ENCODE measurements at places on chromosomes 7 and 10.

DNA sequence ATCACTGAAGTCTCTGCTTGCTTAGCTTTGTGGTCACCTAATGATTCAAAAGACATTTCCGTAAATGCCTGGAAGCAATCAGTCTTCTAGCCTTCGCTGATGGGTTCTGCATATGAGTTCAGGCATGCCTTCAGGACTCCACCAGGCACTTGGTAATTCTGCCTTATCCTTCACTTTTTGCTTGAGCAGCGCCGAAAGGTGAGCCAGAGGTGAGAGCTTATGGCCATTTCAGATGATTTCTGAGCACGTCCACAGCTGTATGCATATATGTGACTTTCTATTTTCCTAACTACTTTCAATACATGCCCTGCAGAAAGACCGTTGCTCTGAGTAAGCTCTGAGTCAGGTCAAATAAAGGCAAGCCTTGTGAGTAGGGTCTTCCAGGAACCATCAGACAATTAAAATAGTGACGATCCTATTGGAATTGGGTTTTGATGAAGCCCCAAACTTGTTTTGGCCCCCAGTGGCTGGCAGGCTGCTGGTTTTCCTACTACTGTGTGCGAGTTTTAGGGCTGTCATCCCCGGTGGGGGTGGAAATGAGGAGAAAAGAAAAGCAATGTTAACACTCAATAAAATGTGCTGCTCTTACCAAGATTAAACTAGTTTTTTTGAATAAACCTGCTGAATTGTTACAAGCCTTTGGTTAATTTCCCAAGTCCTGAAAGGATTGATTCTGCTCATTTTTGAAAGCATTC is 154.4 kb upstream of the AKR1E2 start:
- DNase-seq = no peak

- no peak for DNase-seq
These were observed 158.4 kb upstream of the ADARB2 start for GRCh38 chr10:1895691-1896090.

DNA sequence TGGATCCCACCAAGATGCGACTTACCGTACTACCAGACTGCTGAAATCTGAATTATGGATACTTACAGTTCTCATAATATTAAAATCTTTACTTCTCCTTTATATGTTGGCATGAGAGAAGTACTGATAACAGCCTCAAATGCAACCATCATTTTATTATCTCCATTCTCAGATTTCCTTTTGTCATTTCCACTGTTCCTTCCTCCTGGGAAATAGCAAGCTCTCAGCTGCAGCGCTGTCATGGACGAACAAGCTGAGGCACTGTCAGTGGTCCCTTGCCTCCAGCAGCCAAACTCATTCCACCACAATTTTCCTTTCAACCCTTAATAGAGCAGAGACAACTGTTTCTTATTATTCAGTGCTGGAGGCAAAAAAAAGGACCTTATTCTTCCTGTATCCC is 478.4 kb downstream of the ARL4A start:
- no peak for DNase-seq

DNA sequence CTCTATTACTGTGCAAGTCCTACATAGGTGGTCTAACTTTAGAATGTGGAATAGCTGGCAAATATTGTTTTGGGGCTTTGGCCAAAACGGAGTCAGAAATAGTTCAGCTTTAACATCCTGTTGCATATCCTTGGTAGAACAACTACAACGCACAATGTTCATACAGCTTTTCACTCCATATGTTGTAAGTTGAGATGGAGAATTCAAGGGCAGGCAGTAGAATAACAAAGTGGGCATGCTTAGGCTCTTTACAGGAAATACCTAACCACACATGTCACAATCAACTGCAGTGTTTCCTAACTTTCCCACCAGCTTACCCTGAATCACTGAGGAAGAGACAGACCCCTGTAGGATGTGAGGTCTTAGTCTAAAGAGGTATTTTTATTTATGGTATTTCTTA is 122.3 kb downstream of the PPP1R3A start:
- no peak for DNase-seq

- DNase-seq = no peak
These were observed 214.4 kb downstream of the CREB5 start for GRCh38 chr7:28626624-28627262.

DNA sequence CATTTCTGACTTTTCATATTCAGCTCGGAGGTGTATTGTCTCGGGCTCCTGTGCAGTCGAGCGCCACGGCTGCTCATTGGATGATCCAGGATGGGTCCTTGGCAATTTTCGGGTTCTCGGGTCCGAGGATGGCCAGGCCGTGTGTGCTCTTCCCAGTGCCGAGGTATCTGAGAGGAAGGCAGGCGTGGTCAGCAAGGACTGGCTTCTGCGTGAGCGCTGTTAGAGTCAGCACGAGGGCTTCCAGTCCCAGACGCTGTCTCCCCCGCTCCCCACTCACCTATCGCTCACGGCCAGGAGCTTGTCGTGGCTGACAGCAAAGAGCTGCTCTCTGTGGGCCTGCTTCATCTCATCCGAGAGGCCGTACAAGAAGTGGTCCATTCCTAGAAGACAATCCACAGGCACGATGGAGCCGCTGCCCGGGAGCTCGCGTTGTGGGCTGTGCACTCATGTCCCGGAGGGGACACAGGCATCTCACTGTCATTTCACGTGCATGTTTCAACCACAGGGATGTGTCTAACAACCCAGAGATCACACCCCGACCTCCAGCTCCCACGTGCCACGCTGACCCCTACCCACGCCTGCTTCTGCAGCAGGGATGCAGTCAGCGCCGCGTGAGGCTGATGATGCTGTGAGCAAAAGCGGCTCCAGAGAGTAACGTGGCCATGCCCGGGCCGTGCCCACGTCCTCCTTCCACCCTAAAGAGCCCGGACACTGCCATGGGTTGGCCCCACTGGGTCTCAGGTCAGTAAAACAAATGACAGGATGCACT is 34.4 kb downstream of the PITRM1 start:
- DNase-seq = no peak

GRCh38 chr10:131621784-131622624 is 278.8 kb upstream of the PPP2R2D start:
- no peak for DNase-seq

DNA sequence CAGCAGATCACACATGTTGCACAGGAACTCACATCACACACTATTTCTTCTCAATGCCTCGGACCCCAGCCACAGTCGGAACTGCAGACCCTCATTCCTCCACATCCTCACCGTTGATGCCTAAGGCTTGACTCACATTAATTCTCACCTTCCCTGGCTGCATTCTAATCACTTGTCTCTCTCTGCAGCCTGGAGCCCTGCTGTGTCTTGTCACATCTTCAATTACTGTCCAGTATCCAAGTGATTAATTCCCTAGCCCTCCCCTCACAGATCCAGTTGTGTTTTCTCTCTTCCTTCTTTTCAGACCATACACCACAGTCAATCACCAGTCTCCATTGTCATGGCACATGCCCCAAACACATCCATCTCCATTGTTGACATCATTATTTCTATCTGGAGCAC is 592.4 kb upstream of the IGFBP3 start:
- DNase-seq = no peak

DNA sequence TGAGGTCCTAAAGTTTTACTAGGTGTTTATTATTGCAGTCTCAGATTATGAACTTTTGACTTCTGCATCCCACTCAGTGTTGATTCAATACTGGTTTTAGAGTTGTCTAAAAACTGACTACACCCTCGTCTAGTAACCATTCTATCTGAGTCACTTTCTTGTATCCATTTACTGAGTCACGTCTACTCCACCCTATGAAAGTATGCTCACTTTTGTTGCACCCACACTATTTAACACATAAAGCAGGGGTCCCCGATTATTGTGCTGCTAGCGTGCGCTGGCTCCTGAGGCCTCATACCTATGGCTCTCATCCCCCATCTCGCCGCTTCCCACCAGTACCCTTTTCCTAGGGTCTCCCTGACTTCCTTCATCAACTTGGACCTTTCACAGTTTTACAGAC is 2.0 kb downstream of the SAMD9 start:
- no peak for DNase-seq

GRCh38 chr10:99676895-99677294 is 17.6 kb downstream of the ENTPD7 start:
- no peak for DNase-seq

DNA sequence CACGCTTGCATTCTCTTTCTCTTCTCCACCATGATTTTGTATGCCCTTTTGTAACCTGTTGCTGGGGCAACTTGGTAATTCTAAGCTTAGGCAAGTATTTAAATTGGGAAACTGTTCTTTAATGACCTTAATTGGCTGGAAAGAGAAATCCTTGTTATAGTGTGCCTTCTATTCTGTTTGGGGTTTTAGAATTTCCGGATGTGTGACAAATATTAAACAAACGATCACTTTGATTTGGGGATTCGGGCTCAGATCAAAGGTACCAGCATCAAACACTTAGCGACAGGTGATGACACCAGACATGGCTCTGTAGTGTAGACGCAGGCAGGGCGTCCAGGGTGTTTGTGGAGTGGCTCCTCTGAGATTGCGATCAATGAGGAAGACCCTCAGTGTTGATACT is 55.0 kb downstream of the RAB11FIP2 start:
- DNase-seq = no peak

DNA sequence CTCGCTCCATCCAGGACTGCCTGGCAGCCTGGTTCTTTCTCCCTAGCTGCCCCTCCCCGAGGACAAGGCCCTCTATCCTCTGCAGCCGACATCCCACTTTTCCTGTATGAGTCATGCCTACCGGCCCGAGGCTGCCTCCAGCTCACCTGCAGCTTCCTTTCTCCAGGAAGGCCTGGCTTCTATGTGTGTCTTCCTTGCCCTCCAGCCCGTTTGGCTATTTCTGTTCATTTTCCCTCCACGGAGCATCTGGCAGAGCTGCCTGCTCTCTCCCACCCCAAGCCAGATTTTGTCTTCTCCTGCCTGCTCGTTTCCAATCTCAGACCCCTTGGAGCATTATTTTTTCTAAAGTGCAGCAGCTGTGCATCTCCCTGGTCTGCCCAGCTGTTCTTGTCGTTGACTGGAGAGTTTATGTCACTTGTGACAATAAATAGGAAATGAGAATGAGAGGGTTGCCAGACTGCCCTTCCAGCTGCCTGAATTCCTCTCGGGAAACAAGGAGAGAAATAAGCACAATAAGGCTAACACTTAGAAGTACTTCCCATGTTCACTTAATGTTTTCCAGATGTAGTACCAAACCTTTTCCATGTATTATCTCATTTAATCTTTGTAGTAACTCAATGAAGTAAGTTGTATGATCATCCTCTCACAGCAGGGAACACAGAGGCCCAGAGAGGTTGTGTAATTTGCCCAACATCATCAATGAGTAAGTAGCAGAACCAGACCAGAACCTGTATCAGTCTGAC is 19.7 kb downstream of the UBTD1 start:
- no peak for DNase-seq

- no peak for DNase-seq
These were observed 110.9 kb upstream of the HDAC9 start for GRCh38 chr7:18384491-18385143.

DNA sequence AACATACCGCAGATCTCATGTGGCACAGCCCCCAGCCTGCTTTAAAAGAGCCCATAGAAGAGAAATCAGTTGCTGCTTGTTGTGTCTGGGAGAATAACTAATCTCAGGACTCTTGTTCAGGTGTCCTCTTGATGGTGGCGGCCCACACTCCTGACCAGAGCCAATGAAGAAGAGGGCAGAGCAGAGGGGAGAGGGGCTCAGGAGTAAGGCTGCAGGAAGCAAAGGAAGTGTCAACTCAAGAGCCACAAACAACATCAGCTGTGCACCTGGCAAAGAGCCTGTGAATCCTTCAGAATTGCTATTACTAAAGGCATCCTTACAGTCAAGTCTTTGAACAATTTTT is 59.8 kb upstream of the PTN start:
- DNase-seq = no peak

- no peak for DNase-seq
These were observed 42.0 kb downstream of the VWA2 start for GRCh38 chr10:114281006-114281405.

DNA sequence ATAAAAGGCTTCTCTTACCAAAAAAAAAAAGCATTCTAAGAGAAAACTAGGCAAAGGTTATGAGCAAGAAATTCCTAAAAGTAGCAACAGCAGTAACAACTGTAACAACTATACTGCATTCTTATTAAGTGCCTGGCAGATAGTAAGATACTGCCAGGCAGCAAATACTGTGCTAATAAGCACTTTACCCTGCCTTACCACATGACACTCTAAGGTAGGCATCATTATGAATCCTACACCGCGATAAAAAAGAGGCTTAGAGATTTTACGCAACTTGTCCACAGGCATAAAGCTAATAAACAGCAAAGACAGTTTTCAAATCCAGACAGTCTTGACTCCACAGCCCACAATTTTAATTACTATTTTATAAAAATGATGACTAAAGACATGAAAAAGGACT is 83.2 kb downstream of the USP6NL start:
- no peak for DNase-seq

DNA sequence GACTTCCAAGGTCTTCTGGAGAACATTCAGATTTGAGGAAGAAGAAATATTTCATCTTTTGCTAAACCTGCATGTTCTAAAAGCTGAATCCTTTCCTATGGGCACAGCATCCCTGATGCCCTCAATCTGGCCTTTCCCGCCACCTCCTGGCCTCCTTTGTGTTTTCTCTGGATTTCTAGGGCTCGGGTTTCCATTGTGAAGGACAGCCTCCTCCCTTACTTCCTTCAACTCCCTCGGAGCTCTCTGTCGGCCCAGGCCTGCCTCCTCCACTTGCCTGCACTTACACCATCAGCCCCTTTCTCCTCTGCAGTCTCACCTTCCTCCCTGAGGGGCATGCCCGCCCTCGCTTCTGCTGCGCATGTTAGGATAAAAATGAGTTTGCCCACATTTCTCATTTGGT is 75.4 kb downstream of the WIPF3 start:
- no peak for DNase-seq

- DNase-seq = no peak
These were observed 83.3 kb downstream of the VWDE start for GRCh38 chr7:12320241-12320986.

GRCh38 chr7:24622646-24623182 is 49.5 kb downstream of the PALS2 start:
- DNase-seq = no peak

DNA sequence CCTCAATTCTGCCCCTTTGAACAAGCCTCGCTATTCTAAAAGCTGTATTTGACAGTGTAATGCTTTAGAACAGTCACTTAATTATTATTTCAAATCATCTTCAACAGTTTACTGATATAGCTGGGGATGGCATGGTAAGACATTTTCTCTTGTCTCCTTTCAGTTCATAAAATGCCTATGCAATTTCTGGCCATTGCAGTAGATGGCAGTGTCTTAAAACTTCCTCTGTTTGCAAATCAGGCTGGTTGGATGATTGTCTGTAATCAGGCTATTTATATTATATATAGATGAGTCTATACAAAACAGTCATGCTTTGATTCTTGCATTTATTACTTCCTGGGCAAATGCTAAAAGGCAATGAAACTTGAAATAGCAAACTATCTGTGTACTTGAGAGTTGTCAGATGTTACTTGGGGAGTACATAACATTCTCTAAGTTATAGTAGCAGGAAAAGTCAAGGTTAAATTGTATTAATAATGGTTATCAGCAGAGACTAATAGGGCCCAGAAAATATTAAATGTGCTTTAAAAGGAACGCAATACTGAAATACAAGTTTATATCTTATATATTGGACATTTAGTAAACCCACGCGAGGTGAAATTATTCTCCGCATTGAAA is 55.5 kb upstream of the LHFPL3 start:
- DNase-seq = no peak

Data from naive thymus-derived CD8-positive, alpha-beta T cell (primary cell).